T-helper 2 cell treated with Interferon-gamma antibody and Interleukin-4, amounts not matched to agents 5 μg/mL and 100 μg/mL, for 36 hours (primary cell): ENCODE measurements at places on chromosomes 5 and 9.
A peak's percentile ranks its signal among the peaks of the same experiment; 100 is the strongest.

GRCh38 chr9:33415501-33416038 is 13.2 kb upstream of the AQP7 start:
- DNase-seq: peak; percentile 86
- H3K36me3 ChIP-seq: no peaks in the 10 kb centered on the region
- peak overlapping the region; percentile 97 for H3K27ac ChIP-seq
- peak overlapping the region; percentile 80 for H3K4me3 ChIP-seq
- H3K27me3 ChIP-seq: peaks cover 9% of the 10 kb centered on the region

DNA sequence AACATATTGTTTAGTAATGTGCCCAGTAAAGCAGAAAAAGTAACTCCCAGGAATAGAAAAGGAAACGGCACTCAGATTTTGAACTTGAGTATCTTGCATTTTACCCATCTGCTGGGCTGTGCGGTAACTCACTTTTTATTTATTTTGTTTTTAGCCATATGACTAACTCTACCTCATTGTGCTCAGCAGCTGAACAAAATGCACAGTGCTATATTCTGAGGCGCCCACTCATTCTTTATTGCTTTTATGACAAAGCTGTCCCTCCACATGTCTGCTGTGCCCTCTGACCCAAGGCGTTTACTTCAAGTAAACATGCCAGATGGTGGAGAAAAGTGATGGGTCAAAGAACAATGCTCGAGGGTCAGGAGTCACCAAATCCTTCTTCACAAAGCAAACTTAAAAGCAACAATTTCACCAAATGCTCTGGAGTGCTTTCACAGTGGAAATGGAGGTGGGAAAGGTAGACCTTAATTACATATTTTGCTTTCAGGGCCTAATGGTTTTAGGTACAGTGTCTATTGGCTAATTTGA is 215.2 kb upstream of the ELAVL2 start:
- DNase-seq: no peak
- no peaks in the 10 kb centered on the region for H3K36me3 ChIP-seq
- no peak overlapping the region for H3K27ac ChIP-seq
- H3K27me3 ChIP-seq: no peaks in the 10 kb centered on the region
- H3K4me1 ChIP-seq: no peaks in the 10 kb centered on the region

DNA sequence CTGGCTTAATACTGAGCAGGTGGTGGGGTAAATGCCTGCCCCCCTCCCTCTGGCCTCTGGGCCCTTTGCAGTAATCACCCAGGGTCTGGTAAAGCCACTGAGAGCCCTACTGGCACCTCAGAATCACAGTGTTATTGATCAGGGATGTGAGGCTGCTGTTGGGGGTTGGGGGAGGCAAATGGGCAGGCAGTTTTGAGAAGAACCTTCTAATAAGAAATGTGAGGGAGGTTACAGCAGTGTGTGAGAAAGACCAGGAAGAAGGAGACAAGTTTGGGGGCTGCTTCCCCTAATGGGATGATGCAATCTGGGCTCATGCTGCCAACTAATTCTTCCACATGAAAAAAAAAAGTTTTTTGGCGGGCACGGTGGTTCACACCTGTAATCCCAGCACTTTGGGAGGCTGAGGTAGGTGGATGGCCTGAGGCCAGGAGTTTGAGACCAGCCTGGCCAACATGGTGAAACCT is 3.1 kb upstream of the B4GALT7 start:
- DNase-seq: no peak
- H3K27ac ChIP-seq: no peak overlapping the region
- peaks cover 44% of the 10 kb centered on the region for H3K36me3 ChIP-seq
- H3K4me1 ChIP-seq: peaks cover 23% of the 10 kb centered on the region

DNA sequence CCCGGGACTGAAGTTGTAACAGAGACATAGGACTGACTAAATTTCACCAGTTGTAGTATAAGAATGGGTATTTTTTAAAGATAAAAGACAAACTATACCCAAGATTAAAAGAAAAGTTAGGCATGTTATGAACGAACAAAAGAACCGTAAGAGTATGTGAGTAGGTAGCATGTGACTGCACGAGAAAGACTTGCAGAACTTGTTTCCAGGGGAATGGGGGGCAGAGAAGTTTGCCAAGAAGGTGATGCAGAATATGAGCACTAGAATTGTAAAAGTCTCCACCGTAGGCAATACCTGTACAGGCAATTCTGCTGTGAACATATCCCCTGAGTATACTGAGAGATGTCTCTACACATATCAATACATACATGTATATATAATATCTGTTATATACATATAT is 614.7 kb downstream of the PRELID2 start:
- H3K27me3 ChIP-seq: no peaks in the 10 kb centered on the region
- DNase-seq: no peak
- H3K4me3 ChIP-seq: no peak overlapping the region
- no peak overlapping the region for H3K27ac ChIP-seq
- no peaks in the 10 kb centered on the region for H3K36me3 ChIP-seq

GRCh38 chr5:158410976-158411375 is 552.0 kb upstream of the CLINT1 start:
- no peak overlapping the region for H3K27ac ChIP-seq
- H3K4me1 ChIP-seq: no peaks in the 10 kb centered on the region
- no peak for DNase-seq
- H3K4me3 ChIP-seq: no peak overlapping the region
- peaks cover 2% of the 10 kb centered on the region for H3K27me3 ChIP-seq
- no peaks in the 10 kb centered on the region for H3K36me3 ChIP-seq

DNA sequence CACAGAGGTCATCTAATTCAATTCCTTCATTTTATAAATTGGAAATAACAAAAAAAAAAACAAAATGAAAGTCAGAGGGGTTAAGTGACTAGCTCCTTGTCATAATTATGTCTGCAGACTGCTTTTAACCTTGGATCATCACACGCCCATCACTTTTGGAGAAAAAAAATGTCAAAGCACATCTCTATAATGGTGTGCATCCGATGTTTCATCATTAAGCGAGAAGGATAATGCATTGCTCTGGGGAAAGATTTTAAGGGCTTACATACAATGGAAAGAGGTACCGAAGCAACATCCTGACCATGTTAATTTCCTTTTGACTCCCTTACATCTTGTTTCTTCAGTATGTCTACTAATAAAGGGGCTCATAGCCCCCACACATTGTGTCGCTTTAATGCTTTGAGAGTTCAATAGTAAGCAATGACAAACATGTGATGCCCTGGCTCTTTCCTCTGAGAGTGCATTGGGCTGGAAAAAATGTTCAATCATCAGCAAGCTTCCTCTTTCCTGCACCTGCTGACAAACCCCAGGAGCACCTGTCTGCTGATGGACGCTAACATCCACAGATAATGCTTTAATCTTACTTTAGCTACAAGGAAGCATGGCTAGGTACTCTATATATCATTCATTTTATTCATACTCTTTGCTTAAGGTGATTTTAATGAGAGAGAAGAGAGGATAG is 242.2 kb downstream of the SMARCA2 start:
- no peak overlapping the region for H3K4me3 ChIP-seq
- no peak overlapping the region for H3K27ac ChIP-seq
- no peaks in the 10 kb centered on the region for H3K4me1 ChIP-seq
- no peak for DNase-seq
- H3K36me3 ChIP-seq: no peaks in the 10 kb centered on the region
- H3K27me3 ChIP-seq: peaks cover 13% of the 10 kb centered on the region

- H3K36me3 ChIP-seq: no peaks in the 10 kb centered on the region
- peak overlapping the region; percentile 60 for H3K4me3 ChIP-seq
- DNase-seq: no peak
- H3K27me3 ChIP-seq: no peaks in the 10 kb centered on the region
- peak overlapping the region; percentile 27 for H3K27ac ChIP-seq
These were observed 85.2 kb downstream of the GRAMD2B start for GRCh38 chr5:126508251-126508961.

- H3K36me3 ChIP-seq: no peaks in the 10 kb centered on the region
- H3K4me1 ChIP-seq: no peaks in the 10 kb centered on the region
- H3K4me3 ChIP-seq: no peak overlapping the region
- no peaks in the 10 kb centered on the region for H3K27me3 ChIP-seq
- H3K27ac ChIP-seq: no peak overlapping the region
These were observed 402.5 kb downstream of the NFIB start for GRCh38 chr9:13911473-13911872.

GRCh38 chr5:17426104-17426749 is 71.8 kb upstream of the TAF11L2 start:
- no peaks in the 10 kb centered on the region for H3K27me3 ChIP-seq
- no peak overlapping the region for H3K4me3 ChIP-seq
- H3K36me3 ChIP-seq: no peaks in the 10 kb centered on the region
- no peak overlapping the region for H3K27ac ChIP-seq

- no peaks in the 10 kb centered on the region for H3K4me1 ChIP-seq
- no peak for DNase-seq
- no peaks in the 10 kb centered on the region for H3K36me3 ChIP-seq
- peaks cover 16% of the 10 kb centered on the region for H3K27me3 ChIP-seq
- no peak overlapping the region for H3K27ac ChIP-seq
- H3K4me3 ChIP-seq: no peak overlapping the region
These were observed 80.9 kb downstream of the FOXD1 start for GRCh38 chr5:73367650-73368049.

GRCh38 chr5:179762781-179763176 is 30.2 kb downstream of the MAML1 start:
- H3K27me3 ChIP-seq: no peaks in the 10 kb centered on the region
- H3K27ac ChIP-seq: peak overlapping the region; percentile 19
- peaks cover 17% of the 10 kb centered on the region for H3K36me3 ChIP-seq

DNA sequence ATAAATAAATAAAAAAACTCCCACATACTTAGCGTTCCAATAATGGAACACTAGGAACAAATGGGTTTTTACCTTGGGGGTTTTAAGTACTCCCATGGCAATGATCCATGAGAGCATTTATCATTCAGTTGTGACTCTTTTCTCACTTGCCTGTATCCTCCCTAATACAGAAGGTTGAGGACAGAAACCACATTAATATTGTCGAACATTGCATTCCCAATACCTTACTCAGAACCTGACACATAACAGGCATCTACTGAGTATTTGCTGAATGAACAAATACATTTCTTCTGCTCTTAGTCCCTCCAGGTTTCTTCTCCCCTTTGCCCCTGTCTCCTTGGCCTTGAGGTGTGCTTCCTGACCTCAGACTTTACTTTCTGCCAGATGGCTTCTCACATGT is 175.9 kb downstream of the CEMIP2 start:
- no peak overlapping the region for H3K27ac ChIP-seq
- H3K4me1 ChIP-seq: no peaks in the 10 kb centered on the region
- H3K36me3 ChIP-seq: no peaks in the 10 kb centered on the region

GRCh38 chr5:167886196-167886595 is 405.2 kb upstream of the WWC1 start:
- H3K4me1 ChIP-seq: no peaks in the 10 kb centered on the region
- H3K36me3 ChIP-seq: no peaks in the 10 kb centered on the region
- no peak overlapping the region for H3K4me3 ChIP-seq
- no peaks in the 10 kb centered on the region for H3K27me3 ChIP-seq
- H3K27ac ChIP-seq: no peak overlapping the region

- H3K4me3 ChIP-seq: no peak overlapping the region
- no peaks in the 10 kb centered on the region for H3K4me1 ChIP-seq
- peaks cover 10% of the 10 kb centered on the region for H3K27me3 ChIP-seq
- no peak overlapping the region for H3K27ac ChIP-seq
- no peak for DNase-seq
These were observed 31.3 kb downstream of the SPRY4 start for GRCh38 chr5:142293486-142293885.

- no peak within 1 kb of the TSS for H3K27ac ChIP-seq
- no peak for DNase-seq
- H3K27me3 ChIP-seq: no peaks in the 10 kb centered on the region
- H3K4me1 ChIP-seq: no peaks in the 10 kb centered on the region
These were observed at the start of gene PCDHB15 for GRCh38 chr5:141245250-141245717. Gene PCDHB15 (plus strand): TSS chr5:141245395. CDS start chr5:141245579, 184 bp downstream.

DNA sequence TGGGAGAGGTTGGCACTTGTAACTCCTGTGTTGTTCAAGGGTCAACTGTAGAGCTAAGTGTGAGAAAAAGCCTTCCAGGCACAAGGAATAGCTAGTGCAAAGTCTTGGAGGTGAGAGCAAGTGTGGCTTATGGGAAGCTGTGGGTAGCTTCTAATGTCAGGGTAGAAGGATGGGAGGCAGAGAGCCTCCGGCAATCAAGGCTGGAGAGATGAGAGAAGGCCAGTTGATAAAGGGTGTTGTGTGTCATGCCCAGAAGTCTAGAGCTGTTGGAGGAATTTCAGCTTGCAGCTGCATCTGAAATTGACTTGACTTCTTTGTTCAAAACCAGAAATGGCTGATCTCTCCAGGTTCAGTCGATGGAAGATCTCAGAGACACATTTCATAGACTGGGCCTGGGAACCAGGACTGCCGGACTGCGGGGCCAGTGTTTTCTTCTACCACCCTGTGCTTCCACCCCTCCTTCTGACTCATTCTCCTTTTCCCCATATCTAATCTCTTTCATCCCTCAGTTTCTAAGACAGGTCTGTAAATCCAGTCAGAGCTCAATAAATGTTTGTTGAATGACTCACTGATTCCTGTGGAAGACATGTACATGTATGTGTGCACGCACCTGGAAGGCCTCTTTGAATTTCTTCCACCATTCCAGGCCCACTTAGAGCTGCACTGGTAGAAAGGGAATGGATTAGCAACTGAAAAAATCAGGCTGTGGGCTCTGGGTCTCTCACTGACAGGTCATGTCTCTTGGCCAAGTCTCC is 67.8 kb upstream of the KLF4 start:
- H3K27me3 ChIP-seq: no peaks in the 10 kb centered on the region
- DNase-seq: no peak
- H3K4me3 ChIP-seq: no peak overlapping the region
- no peaks in the 10 kb centered on the region for H3K36me3 ChIP-seq
- H3K4me1 ChIP-seq: no peaks in the 10 kb centered on the region
- no peak overlapping the region for H3K27ac ChIP-seq

DNA sequence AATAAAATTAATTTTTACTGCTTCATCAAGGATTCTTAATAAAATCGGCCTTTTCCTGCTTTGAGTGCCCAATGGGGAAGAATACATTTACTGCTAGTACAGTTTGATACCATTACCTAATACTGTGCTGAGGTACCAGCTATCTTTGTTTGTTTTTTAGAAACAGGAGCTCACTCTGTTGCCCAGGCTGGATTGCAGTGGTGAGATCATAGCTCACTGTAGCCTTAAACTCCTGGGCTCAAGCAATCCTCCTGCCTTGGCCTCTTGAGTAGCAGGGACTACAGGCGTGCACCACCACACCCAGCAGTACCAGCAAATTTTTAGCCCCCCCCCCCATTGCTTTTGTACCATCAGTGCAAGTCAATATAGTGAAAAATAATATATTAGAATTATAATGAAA is 13.6 kb upstream of the ANKHD1 start:
- no peak overlapping the region for H3K4me3 ChIP-seq
- no peak overlapping the region for H3K27ac ChIP-seq
- no peaks in the 10 kb centered on the region for H3K36me3 ChIP-seq
- no peaks in the 10 kb centered on the region for H3K27me3 ChIP-seq
- no peak for DNase-seq
- H3K4me1 ChIP-seq: peaks cover 3% of the 10 kb centered on the region
